ENCODE measurements at places on chromosomes 5 and 9.
A peak's percentile ranks its signal among the peaks of the same experiment; 100 is the strongest.

DNA sequence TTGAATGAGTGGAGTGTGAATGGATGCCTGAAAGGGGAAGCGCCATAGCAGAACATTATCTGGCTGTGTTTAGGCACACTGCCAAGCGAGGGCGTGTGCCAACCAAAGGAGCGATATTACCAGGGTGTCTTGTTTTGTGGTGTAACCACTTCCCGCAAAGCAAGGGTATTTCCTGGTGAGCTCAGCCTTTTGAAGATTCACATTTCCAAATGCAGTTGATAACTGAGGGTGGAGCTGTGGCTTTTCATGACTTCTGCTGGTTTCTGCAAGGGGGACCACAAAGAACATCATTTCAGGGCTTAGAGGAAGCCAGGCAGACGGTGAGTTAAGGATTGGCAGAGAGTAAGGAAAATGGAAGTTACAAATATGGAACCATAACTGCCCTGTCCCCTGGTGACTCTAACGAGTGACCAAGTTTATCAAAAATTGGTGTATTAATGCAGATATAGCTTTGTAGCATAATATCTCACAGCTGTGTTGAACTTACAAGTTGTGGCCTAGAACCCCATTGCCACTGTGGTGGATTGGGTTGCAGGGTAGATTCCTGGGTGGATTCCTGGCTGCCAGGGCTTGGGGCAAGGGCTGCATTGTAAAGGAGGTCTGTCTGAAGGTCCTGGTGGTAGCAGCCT is 71.4 kb downstream of the RALGPS1 start:
- peak; percentile 83 for DNase-seq

- no peak for DNase-seq
These were observed 426.8 kb downstream of the KIAA0825 start for GRCh38 chr5:94191604-94192003.

- DNase-seq = no peak
These were observed 558.1 kb downstream of the NR2F1-AS1 start for GRCh38 chr5:93022796-93023447.

DNA sequence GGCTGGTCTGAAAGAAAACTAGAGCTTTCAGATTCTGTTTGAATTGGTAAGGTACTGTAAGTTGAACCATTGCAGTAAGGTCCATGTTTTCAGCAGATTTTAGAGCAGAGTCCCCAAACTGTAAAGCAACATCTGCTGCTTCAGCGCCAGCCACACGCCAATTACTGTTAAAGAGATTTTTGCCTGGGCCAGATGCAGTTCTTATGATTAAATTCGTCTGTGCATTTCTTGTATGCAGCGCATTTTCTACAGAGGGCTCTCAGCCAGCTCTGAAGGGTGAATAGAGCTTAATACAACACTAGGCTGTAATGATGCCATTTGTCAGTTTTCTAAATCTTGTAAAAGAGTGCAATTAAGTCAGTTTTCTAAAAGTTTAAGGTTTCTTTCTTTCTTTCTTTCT is 246.3 kb downstream of the COX7C start:
- DNase-seq = no peak

- no peak for DNase-seq
These were observed 46.4 kb downstream of the ERMP1 start for GRCh38 chr9:5786370-5787127.
